Astrocyte of the spinal cord (primary cell): ENCODE measurements at places on chromosomes 11 and 22.
A peak's percentile ranks its signal among the peaks of the same experiment; 100 is the strongest.

DNA sequence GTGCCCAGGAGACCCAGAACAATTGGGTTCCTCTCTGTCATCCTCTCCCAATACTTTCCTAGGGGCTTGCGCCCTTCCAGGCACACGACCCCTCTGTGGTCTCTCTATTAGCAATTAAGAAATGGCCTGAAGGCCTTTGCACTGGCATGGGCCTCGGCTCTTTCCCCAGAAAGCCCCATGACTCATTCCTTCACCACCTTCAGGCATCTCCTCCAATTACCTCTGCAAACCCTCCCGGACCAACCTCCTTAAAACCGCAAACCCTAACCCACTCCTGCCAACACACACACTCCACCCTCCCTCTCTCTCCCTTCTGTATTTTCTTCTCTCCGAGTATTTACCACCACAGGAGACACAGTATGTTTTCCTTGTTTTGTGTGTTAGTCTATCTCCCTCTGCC is 36.7 kb downstream of the LARGE1 start:
- DNase-seq, result no peak

DNA sequence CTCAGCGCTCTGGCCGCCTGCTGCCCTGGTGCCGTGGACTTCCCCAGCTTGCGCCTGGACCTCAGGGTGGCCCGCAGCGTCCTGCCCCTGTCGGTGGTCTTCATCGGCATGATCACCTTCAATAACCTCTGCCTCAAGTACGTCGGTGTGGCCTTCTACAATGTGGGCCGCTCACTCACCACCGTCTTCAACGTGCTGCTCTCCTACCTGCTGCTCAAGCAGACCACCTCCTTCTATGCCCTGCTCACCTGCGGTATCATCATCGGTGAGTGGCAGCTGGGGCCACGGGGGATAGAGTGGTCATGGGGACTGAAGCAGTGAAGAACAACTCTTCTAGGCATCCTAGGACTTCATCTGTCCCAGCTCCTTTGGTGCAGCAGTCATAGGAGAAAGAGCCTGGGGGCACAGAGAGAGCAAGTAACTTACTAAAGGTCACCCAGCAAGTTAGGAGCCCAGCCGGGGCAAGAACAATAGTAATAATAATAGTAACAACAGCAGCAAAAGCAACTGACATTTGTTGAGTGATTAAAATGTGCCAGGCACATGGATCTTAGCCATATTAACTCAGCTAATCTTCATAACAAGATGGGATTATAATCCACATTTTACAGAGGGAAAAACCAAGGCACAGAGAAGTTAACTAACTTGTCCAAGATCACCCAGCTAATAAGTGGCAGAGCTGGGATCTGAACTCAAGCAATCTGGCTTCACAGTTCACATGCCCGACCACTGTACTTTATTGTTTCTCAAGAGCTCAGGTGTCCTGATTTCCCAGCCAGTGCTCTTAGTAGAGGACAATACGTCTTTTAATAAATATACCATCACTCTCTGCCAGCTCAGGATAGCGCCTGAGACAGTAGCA is 1.4 kb downstream of the SLC35C1 start:
- no peak for DNase-seq

- DNase-seq, result peak; percentile 45
Measured at GRCh38 chr11:73759610-73760134, 1.2 kb downstream of the RAB6A start.

- DNase-seq, result no peak
Measured at GRCh38 chr22:44313385-44314006, 745 bp upstream of the SHISAL1 start.

- peak; percentile 82 for DNase-seq
Measured at GRCh38 chr11:795634-796564, 2.2 kb downstream of the SLC25A22 start.

GRCh38 chr11:114326776-114327175 is 30.6 kb downstream of the NNMT start:
- no peak for DNase-seq

DNA sequence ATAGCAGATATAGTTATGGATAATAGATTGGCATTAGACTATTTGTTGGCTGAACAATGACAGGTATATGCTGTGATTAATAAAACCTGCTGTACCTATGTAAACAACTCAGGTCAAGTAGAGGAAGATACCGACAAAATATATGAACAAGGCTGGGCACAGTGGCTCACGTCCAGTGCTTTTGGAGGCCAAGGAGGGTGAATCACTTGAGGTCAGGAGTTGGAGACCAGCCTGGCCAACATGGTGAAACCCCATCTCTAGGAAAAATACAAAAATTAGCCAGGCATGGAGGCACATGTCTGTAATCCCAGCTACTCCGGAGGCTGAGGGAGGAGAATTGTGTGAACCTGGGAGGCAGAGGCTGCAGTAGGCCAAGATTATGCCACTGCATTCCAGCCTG is 14.0 kb upstream of the CHKA start:
- no peak for DNase-seq

GRCh38 chr11:124071623-124071948 is 30.5 kb upstream of the OR10G7 start:
- no peak for DNase-seq

DNA sequence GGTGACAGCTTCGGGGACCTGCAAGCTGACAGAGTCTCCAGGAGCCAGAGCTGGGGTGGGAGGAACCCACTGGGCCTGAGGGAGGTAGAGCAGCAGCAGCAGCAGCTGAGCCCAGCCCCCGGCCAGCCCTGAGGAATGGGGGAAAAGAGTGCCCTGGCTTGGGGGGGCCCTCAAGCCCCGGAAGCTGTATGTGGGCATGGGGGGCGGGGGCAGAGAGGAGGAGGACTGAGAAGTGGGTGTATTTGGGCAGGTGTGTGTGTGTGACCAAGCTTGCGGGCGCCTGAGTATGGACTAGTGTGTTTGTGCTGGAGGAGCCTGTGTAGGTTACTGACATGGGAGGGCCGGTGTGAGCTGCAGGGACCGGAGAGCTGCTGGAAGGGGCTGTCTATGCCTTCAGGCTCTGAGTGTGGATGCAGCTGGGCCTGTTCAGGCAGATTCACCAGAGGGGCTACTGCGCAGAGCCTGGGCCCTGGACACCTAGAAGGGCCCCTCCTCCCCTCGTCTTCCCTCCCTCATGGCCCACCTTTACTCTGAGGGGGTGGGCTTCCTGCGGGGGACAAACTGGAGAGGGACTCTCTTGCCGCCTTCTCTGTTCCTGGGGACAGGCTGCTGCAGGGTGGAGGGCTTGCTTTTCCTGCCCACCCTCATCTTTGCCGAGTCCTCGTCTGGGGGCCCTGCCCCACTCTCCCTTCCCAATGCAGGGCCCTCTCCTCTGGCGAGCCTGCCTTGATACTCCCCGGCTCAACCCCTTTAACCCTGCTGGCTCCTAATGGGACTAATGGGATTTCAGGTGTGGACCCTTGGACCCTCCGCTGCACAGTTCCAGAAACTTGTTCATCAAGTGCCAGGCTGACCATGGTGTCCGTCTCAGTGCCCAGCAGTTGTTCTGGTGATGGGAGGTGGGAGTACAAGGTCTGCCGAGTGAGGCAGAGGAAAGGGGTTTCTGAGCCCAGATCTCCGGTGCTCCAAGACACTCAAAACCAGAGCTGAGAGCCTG is 28.2 kb downstream of the ST3GAL4 start:
- DNase-seq, result no peak

DNA sequence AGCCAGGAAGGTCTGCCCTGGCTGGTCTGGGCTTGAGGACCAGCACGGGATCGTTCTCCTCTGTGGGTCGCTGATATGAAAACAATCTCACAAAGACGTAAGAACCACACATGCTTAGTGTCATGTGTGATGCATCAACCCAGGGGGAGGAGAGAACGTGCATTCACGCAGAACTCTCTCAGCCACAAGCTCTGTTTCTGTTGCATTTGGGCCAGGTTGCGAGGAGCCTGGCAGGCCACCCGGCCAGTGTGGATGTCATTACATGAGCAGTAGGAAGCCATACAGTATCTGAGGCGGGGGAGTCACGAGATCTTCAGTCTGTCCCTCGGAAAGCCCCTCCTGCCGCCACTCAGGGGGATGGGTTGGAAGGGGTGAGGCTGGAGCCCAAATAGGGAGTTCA is 53.1 kb upstream of the KCNQ1OT1 start:
- DNase-seq, result peak; percentile 19

DNA sequence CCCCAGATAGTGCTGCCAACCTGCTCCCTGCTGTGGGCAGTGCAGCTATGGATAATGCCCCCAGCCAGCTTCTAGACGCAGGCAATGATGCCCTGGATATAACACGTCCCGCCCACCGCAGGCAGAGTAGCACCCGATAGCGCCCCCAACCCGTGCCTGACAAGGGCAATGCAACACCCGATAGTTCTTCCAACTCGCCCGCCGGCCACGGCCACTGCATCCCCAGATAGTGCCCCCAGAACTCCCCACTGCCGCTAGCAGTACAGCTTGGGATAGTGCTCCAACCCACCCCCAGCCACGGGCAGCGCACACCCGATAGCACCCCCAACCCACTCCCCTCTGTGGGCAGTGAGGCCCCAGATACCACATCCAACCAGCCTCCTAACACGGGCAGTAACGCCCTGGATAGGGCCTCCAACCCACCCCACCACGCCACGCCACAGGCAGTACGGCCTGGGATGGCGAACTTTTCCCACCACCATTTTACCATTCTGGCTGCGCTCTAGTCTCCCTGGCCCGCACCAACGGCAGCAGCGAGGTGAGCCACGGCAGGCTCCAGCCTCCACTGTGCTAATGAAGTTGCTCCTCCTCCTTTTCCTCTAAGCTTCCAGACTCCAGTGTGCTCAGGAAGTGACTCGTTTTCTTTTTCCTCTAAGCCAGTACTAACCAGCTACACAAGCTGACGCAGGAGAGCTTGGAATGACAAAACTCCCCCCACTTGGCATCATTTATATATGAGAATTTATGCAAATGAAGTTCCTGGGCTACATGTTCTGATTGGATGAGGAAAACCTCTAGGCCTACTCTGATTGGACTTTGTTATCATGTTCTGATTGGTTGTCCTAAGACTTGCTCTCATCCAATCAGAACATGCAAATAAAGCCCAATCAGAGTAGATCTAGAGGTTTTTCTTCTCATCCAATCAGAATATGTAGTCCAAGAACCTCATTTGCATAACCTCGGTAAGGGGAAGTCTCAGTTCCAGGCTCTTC is 3.0 kb upstream of the RFPL3 start:
- peak; percentile 43 for DNase-seq

GRCh38 chr11:75031224-75031753 is 42.6 kb downstream of the NEU3 start:
- DNase-seq, result peak; percentile 73

DNA sequence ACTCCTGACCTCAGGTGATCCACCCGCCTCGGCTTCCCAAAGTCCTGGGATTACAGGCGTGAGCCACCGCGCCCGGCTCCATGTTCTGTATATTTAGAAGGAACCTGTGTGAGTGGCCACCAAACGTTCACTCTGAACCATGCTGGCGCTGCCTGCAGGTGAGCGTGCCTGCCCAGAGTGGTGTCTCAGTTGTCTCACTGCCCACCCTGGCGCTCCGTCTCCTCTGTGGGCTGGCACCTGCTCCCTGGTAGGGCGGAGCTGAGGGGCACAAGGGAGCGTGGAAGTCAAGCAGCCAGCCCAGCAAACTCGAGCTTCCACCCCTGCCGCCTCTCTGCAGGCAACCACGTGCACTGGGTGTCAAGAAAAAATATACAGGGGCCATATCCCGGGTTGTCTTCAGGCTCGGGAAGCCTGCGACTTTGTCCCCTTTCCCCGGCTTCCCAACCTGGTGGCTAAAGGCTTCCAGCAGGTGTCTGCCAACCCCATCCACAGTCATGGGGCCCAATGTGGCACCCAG is 16.7 kb downstream of the TXN2 start:
- DNase-seq, result no peak

DNA sequence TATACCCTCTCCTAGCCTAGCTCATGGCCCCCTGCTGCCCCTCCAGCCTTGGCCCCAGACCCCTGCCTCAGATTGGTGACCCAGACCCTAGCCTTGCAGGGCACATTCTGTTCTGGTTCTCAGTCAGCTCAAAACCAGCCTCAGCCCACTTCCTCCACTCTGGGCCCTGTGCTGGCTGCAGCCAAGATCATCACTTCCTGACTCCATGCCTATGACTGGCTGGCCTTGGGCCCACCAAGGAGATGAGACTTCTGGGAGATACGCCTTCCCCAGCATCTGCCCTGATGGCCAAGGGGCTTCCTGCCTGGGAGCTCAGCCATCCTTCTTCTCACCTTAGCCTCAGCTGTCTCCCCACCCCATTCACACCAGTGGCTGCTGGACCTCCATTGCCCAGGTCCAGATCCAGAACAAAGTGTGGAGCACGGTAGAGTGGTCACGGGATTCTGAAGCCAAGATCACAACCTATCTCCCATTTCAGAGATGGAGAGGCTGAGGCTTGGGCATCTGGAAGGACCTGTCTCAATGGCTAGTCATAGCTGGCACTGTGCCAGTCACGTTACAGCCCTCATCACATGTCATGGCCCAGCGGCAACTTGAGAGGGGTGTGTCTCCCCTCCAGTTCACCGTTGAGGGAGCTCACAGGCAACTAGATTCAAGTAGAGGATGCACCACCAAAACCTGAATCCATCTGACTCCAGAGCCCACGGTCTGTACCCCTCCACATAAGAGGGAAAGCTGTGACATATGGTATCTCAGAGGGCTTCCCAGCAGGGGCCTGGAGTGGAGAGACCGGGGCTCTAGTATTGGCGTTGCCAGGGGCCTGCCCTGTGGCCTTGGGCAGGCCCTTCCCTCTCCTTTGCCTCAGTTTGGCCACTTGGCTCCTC is 43.0 kb upstream of the KLHL35 start:
- DNase-seq, result no peak

GRCh38 chr11:122156940-122157382 is 40.9 kb upstream of the BLID start:
- DNase-seq, result peak; percentile 83

DNA sequence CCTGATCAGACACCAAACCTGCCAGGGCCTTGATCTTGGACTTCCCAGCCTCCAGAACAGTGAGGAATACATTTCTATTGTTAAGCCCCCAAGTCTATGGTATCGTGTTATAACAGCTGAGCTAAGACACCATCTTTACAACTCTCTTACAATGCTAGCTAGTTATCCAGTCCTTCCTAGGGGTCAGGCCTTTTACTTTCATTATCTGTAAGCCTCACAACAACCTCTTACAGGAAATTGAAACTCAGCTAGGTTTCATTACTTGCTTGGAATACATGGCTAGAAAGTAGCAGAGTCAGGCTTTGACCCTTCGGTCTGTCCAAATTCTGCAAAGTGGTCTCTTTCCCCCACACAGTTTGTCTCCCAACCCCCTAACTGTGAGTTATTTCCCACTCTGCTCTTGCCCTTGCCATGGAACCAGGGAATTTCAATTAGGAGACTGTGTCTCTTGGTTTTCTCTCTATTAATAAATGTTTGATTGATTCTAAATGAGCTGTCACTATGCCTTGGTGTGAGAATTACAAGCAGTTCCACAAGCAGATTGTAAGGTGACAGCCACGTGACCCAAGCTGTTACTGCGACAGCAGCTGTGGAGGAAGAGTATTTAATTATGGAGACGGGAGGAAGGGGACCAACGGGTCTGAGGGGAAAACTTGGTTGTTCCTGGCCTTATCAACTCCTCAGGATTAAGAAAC is 38.4 kb upstream of the CLMP start:
- no peak for DNase-seq

DNA sequence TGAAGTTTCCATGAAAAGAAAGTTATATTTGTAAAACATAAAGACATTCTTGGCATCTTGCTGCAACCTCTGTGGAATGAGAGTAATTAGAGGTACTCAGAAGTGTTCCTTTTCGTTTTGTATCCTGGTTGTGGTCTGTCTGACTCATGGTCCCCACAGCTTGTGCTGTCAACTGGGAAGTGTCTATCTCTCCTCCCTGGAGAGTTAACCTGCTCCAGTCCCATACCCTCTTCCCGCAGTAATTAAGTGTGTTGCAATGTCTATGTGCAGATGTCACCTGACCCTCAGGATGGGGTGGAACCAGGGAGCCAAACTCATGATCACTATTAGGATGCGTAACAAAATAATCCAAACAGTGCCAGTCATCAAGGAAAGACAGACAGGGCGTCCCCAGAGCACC is 23.0 kb upstream of the ZDHHC13 start:
- peak; percentile 77 for DNase-seq

GRCh38 chr11:19730373-19730772 is 17.7 kb downstream of the NAV2 start:
- no peak for DNase-seq
